CD4-positive, alpha-beta T cell treated with Interleukin-21 for 1 hour (primary cell): ENCODE measurements at places on chromosomes 1 and 21.

- DNase-seq = no peak
Measured at GRCh38 chr1:234620272-234621126, 10.5 kb upstream of the IRF2BP2 start.

DNA sequence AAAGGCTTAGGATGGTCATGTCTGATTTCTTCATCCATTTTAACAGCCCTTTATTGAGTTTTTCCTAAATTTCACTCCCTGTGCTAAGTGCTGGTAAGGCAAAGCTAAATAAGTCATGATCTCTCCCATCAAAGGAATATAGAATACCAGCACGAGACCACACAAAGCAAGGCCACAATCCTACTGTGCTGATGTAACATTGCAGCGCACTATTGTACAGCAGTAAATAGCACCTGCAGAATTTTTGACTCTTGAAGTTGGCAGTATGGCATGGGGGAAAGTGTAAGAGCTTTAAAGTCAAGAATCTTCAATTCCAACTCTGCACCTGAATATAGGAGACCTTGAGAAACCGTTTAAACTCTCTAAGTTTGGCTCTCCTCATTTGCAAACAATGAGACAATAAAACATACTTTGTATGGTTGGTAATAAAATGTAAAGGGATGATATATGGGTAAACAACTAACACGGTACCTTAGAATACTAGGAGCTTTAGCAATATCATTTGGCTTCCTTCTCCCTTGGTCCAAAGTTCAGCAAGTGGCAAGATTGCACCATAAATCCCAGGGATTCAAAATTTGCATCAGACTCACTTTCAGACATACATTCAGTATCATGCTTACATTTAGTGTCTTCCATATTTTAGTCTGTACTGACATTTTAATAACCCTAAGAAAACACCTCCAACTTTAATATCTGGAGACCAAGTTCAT is 132.9 kb upstream of the PRDX6 start:
- DNase-seq = no peak

DNA sequence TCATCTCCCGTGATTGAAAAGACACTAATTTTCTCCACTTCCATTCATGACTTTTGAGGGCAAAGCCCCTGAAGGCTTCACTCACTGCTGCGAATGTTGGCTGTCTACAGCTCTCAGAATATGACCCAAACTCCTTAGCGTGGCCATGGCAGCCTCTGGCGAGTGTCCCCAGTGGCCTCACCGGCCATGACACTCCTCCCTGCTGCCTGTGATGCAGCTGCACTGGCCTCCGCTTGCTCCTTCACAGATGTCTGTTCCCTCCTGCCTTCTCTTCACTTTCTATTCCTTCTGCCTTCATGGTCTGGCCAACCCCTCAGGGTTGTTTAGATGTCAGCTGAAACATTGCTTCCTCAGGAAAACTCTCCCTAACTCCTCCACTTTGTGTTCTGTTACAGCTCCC is 30.8 kb upstream of the PTPRF start:
- DNase-seq = no peak

GRCh38 chr21:36910581-36911307 is 55.7 kb downstream of the HLCS start:
- DNase-seq = no peak

- no peak for DNase-seq
Measured at GRCh38 chr1:69195136-69195535, 372.6 kb upstream of the LRRC7 start.

DNA sequence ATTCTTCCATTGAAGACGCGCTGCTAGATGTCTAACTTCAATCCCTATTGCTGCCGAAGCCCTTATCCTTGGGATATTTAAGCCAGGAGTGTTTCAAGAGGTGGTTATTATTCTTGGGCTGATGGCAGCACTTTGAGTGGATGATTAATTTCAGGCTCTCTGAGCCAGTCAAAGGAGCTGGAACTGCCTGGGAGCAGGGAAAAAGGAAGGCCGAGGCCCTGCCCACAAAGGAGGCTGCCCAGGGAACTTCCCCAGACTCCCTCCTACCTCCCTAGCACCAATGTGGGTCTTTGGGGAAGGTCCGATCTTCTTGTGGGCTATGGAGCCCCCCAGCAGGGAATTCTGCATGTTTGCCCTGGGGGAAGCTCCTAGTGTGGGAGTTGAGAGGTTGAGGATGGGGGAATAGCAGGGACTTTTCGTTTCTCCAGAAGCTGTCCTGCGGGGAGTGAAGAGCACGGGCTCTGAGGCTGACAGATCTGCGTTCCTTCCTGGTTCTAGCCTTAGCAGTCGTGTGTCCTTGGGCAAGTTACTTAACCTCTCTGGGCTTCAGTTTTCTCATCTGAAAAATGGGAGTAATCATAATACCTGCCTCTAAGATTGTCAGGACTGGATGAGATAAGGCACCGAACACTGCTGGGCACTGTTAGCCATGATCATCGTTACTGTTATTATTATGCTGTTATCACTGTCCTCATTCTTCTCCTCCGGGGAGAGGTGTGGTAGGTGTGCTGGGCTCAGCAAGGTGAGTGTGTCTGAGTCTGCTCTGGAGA is 6.3 kb downstream of the KCNQ4 start:
- DNase-seq = no peak

DNA sequence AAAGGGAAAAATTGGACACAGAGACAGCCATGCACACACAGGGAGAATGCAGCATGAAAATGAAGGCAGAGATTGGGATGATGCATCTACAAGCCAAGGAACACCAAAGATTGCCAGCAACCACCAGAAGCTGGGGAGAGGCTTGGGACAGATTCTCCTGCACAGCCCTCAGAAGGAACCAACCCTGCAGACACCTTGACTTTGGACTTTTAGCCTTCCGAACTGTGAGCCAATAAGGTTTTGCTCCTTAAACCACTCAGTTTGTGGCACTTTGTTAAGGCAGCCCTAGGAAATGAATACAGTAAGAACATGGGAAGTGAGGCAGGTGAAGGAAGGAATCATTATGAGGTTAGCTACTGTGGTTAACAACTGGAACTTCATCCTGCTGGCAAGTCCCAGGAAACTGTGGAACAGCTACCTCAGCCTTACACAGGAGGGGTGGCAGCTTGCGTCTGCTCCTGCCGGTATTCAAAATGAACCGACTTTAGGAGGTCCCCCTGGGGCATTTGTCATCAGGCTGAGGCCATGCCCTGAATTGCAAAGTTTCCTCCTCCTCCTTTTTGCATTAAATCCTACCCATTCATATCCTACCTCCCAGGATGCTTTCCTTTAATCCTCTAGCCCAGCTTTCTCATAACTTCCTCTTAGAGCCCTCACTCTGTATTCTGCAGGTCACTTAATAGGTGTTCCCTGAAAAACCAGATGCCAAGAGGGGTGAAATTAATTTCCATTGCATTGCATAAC is 15.4 kb downstream of the CD247 start:
- no peak for DNase-seq

- DNase-seq = no peak
Measured at GRCh38 chr1:186888367-186888766, 59.6 kb downstream of the PLA2G4A start.

GRCh38 chr21:33801424-33802405 is 113.9 kb downstream of the ATP5PO start:
- DNase-seq = no peak

DNA sequence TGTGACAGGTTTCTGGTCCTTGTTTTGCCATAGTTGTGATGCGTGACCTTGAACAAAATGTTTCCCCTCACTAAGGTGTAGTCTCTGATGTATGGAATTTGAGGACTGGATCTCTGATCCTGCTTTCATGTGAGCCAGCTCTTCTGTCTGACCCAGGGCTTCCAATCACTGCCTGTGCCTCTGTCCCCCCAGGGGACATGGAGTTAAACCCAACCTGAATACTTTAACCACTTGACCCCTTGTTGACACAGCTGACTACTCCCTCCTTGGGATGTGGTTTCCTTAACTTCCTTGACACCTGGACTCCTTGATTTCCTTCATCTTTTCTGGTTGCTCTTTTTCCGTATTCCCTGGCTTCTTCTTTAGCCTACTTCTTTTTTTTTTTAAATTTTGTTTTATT is 36.0 kb upstream of the SSBP3 start:
- no peak for DNase-seq

- DNase-seq = no peak
Measured at GRCh38 chr1:198079432-198079951, 77.3 kb upstream of the NEK7 start.

DNA sequence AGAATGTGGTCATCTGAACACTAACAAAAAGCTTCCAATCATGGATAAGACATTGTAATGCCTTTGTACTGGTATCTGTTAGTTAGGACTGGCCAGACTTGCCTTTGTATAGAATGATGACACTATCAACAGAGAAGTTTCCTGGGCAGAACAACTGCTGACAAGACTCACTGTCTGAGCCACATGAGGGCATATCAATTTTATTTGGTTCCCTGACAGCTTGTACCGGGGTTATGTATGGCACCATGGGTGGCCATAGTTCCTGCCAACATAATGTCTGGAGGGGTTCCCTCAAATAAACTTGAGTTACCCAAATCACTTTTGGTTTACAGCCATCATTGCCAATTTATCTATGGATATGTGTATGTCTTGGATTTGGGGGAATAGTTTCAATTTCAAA is 13.6 kb upstream of the H3-3A start:
- no peak for DNase-seq

DNA sequence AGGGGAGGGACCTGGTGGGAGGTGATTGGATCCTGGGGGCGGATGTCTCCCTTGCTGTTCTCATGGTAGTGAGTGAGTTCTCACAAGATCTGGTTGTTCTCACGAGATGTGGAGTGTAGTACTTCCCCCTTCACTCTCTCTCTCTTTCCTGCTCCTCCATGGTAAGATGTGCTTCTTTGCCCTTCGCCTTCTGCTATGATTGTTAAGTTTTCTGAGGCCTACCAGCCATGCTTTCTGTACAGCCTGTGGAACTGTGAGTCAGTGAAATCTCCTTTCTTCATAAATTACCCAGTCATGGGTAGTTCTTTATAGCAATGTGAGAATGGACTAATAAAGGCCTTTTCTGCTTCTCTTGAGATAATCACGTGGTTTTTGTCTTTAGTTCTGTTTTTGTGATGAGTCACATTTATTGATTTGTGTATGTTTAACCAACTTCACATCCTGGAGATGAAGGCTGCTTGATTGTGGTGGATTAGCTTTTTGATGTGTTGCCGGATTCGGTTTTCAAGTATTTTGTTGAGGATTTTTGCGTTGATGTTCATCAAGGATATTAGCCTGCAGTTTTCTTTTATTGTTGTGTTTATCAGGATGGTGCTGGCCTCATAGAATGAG is 45.5 kb downstream of the RABGAP1L start:
- peak; percentile 45 for DNase-seq

GRCh38 chr1:31637915-31638673 is 6.6 kb downstream of the PEF1 start:
- no peak for DNase-seq

GRCh38 chr1:110418729-110419128 is 11.2 kb upstream of the LAMTOR5 start:
- no peak for DNase-seq

DNA sequence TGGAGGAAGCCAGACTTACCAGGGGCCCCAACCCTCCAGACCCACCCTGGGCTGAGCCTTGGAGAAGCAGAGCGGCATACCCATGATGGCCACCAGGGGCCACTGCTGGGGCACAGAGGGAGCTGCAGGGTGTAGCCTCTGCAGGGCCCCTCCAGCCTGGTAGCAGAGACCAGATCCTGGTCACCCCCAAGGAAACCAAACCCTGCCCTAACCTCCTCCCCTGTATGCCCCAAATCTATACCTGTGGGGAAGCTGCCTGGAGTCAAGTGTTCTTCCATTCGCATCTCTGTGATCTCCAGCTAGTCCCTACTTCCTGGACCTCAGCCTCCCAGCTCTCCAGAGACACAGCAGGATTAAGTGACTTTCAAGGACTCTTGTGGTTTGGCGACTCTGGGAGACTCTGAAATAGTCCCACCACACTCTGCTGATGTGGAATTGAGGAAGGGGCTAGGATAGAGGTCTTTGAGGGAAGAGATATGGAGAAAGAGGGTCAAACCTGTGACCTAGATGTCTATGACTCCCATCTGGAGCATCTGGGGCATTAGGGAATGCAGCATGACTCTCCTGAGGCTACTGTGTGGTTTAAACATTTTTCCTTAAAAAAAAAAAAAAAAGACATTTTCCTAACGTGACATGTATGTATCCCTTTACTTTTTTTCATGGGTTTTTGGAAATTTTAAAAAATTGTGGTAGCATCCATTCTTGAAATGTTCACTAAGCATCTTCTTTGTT is 119.2 kb upstream of the IPO9 start:
- peak; percentile 45 for DNase-seq

- DNase-seq = no peak
Measured at GRCh38 chr1:234089396-234089795, 184.9 kb downstream of the SLC35F3 start.

GRCh38 chr1:116408193-116408592 is 35.1 kb downstream of the ATP1A1 start:
- no peak for DNase-seq

GRCh38 chr1:112626887-112627286 is 7.3 kb downstream of the CAPZA1 start:
- DNase-seq = no peak

- peak; percentile 64 for DNase-seq
Measured at GRCh38 chr21:25708467-25709065, 26.1 kb downstream of the ATP5PF start.

DNA sequence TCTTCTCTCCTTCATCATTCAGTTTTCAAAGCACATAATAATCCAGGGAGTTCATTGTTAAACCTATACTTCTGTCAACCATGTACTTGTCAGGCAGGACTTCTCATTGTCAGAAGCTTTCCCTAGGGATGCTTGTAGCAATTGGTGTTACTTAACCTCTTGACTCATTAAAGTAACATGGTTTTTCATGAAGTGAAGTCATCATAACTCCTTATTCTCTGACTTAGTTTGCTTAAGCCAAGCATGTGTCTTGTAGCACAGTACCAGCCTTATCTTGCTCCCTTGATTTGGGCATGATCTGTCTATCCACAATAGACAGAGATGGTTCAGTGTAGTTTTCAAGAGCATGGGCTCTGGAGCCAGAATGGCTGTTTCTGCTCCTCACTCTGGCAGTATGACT is 45.3 kb downstream of the LRIG2 start:
- no peak for DNase-seq
